Pancreas (tissue), 10 donors: ENCODE measurements at places on chromosomes 1 and 21. TPM values are rescaled to one million over a fixed set of nuclear protein-coding genes. Genes with fewer than 3 reads are reported as not detected.

Gene LAX1
- polyA plus RNA-seq = 0.08 TPM

Gene USH2A
- 0.26 TPM for polyA plus RNA-seq

Gene RUNX3
- 0.30 TPM for polyA plus RNA-seq

Gene WDR77
- polyA plus RNA-seq = 10.6 TPM

Gene SLAMF8
- polyA plus RNA-seq = 0.45 TPM

Gene OR14K1
- not detected for polyA plus RNA-seq

GRCh38 chr1:245495681-245496080 is 340.9 kb downstream of the KIF26B start:
- no peaks in the 10 kb centered on the region for H3K4me1 ChIP-seq
- no peak for DNase-seq
- no peaks in the 10 kb centered on the region for H3K27me3 ChIP-seq
- no peaks in the 10 kb centered on the region for H3K36me3 ChIP-seq

- H3K27me3 ChIP-seq = no peaks in the 10 kb centered on the region
- no peak overlapping the region for H3K27ac ChIP-seq
- H3K4me3 ChIP-seq = no peak overlapping the region
- DNase-seq = no peak
Observed at GRCh38 chr1:205142102-205142469, 20.3 kb upstream of the RBBP5 start.

DNA sequence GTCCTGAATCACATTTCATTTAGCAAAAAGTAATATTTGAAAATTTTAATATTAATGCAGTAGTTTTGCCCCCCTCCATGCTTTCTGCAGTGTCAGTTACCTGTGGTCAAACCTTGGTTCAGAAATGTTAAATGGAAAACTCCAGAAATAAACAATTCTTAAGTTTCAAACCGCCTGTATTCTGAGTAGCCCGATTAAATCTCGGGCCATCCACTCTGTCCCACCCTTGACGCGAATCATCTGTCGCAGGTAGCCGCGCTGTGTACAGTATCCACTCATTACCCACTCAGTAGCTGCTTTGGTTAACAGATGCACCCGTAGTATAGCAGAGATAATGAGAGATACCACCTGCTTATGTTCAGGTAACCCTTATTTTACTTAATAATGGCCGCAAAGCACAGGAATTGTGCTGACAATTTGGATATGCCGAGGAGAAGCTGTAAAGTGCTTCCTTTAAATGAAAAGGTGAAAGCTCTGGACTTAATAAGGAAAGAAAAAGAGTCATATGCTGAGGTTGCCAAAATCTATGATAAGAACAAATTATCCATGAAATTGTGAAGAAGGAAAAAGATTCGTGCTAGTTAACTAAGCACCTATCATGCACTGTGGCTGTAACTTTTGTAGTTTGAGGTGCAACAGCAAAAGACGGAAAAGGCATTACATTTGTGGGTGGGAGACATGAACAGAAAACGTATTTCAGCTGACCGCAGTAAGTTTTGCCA is 889 bp upstream of the SCYL3 start:
- no peaks in the 10 kb centered on the region for H3K27me3 ChIP-seq
- DNase-seq = no peak
- no peaks in the 10 kb centered on the region for H3K36me3 ChIP-seq
- H3K4me3 ChIP-seq = no peak overlapping the region
- peak overlapping the region; percentile 98 for H3K27ac ChIP-seq

DNA sequence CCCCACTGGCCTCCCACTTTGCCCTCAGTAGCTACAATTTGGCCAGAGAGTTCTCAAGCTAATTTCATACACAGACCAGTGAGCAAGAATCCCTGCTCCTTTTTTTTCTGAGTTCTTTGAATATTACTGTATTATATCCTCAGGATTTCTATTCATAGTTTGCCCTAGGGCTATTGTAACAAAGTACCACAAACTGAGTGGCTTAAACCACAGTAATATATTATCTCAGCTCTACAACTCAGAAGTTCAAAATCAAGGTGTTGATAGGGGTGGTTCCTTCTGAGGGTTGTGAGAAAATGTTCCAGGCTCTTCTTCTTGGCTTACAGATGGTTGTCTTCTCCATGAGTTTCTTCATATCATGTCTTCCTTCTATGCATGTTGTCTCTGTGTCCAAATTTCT is 289.4 kb upstream of the ESRRG start:
- no peaks in the 10 kb centered on the region for H3K27me3 ChIP-seq
- peaks cover 6% of the 10 kb centered on the region for H3K4me1 ChIP-seq
- H3K36me3 ChIP-seq = no peaks in the 10 kb centered on the region
- no peak for DNase-seq

DNA sequence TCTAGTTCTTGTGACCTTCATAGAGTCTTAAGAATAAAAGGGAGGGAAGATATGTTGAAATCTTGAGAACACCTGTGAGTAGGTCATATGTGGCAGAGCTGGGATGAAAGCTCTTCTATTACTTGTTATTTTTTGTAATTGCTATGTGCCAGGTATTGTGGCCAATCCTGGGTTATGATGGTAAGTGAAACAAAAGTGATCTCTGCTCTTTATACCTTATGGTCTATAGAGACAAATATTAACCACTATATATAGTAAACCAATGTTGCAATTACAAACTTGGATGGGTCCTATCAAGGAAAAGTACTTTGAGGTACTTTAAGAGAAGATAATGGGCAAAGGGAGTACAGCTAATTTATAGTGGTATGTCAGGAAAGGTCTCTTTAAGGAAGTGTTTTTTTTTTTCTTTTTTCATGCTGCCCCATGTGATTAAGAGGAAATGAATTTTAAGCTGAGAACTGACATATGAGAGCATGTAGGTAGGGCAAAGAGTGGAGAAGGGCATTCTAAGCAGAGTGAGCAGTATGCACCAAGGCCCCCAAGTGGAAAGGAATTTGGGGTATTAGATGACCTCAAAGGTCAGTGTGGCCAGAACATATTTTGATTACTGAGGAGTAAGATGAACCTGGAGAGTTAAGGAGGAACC is 43.3 kb downstream of the POU2F1 start:
- H3K4me1 ChIP-seq = peaks cover 8% of the 10 kb centered on the region
- no peak overlapping the region for H3K4me3 ChIP-seq
- H3K36me3 ChIP-seq = no peaks in the 10 kb centered on the region
- DNase-seq = no peak
- no peaks in the 10 kb centered on the region for H3K27me3 ChIP-seq

DNA sequence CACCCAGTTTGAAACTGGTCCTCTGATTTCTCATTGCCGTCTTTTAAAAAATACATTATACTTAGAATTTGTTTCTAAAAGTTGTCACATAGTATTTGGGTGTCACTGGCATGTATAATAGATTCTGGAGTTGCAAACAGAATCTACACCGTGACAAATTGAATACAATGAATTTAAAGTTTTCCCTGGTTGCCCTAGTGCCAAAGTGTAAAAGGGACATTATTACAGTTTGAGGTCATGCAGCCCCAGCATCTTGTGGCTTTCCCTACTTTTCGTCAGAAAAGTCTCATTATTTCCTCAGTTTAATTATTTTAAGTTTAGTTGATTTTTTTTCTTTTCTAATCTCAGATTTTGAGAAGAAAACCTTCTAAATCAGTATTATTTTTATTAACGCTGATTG is 155.9 kb downstream of the DISP1 start:
- no peaks in the 10 kb centered on the region for H3K4me1 ChIP-seq
- no peaks in the 10 kb centered on the region for H3K27me3 ChIP-seq
- DNase-seq = no peak
- no peaks in the 10 kb centered on the region for H3K36me3 ChIP-seq
- H3K27ac ChIP-seq = no peak overlapping the region
- H3K4me3 ChIP-seq = no peak overlapping the region

- H3K4me3 ChIP-seq = no peak overlapping the region
- no peak overlapping the region for H3K27ac ChIP-seq
- no peak for DNase-seq
Observed at GRCh38 chr1:210978316-210978973, 155.5 kb downstream of the KCNH1 start.

DNA sequence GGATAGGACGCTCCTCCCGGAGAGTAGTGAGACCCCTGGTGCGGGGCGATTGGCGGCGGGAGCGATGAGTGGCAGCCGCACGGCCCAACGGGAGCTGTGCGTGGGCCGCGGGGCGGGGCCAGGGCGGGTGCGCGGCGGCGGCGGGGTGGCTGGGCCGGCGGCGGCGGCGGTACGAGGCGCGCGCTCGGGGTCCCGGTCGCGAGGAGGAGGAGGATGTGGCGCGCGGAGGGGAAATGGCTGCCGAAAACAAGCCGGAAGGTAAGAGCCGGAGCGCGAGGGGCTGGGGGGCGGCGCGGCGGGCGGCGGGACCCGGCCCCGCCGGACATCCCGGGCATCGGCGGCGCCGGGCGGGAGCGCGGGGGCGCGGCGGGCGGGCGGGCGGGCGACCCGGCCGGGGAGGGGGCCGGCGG is at the start of gene CAMTA1:
TSS of gene CAMTA1 (plus strand) at position 137 of the 410 bp plus-strand sequence. CDS start at position 214, 77 bp downstream.
- peak within 1 kb of the TSS; percentile 77 for H3K4me3 ChIP-seq
- H3K27me3 ChIP-seq = no peaks in the 10 kb centered on the region
- H3K36me3 ChIP-seq = no peaks in the 10 kb centered on the region
- DNase-seq = no peak

DNA sequence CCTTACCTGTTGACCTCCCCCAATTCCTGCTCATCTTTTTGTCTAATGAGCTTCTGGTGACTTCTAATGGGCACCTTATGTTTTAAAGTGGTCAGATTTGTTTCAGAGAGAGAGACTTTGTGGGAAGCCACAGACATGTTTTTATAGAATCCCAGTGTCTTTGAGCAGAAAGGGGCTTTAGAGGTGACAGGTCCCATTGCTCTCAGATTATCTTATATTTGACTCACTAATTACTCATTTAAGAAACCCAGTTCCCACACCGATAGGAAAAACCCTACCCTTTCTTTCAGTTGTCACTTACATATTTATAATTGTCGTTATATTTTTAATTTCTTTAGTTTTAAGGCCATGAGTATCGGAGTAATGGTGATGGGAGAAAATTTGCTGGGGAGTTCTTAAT is 215.5 kb downstream of the CAMTA1 start:
- H3K4me3 ChIP-seq = no peak overlapping the region
- H3K36me3 ChIP-seq = no peaks in the 10 kb centered on the region
- no peak for DNase-seq
- no peak overlapping the region for H3K27ac ChIP-seq

DNA sequence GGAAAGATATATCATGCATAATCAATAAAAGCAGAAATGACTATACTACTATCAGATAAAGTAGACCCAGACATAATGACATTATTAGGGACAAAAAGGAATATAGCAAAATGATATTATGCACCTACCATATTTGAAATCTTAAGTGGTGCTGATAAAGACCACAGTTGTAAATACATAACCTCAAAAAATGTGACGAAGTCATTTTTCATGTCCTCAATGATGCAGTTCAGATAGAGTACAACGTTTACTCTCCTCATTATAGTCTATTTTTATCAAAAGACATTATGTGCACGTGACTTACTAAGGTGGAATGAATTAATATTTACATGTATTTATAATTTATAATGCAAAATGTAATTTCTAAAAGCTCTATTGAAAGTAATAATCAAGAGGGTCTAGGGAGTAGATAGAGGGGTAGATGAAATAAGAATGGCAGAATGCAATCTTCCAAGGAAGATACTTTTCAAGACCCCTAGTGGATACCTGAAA is 61.7 kb upstream of the TNFSF4 start:
- no peak overlapping the region for H3K4me3 ChIP-seq
- H3K36me3 ChIP-seq = no peaks in the 10 kb centered on the region
- H3K27me3 ChIP-seq = no peaks in the 10 kb centered on the region
- no peaks in the 10 kb centered on the region for H3K4me1 ChIP-seq
- no peak for DNase-seq

DNA sequence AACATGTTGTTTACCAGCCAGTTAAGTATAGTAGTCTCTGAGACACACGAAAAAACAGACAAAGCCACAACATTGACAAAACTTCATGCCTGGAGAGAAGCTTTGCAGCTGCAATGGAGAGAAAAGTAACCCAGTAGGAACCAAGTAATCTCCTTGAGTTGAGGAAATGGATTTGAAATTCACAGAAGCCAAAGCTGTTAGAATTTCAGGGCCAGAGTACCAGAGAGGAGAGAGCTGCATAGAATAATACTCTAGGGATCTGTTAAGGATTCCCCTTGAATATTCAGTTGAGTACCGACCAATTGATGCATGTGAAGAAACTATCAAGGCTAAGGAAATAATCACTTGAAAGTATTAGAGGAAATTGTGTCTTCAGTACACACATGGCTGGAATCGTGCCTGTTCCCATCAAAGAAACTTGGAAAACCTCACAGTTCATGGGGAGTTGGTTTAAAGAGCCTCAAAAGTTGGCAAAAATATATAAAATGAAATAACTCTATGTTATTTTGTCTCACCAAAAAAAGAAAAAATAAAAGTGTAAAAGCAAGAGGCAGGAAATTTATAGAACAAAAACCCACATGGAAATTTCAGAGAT is 324.0 kb upstream of the NEGR1 start:
- H3K27me3 ChIP-seq = no peaks in the 10 kb centered on the region
- no peaks in the 10 kb centered on the region for H3K36me3 ChIP-seq
- no peak overlapping the region for H3K4me3 ChIP-seq
- H3K4me1 ChIP-seq = no peaks in the 10 kb centered on the region
- no peak for DNase-seq
- H3K27ac ChIP-seq = no peak overlapping the region

DNA sequence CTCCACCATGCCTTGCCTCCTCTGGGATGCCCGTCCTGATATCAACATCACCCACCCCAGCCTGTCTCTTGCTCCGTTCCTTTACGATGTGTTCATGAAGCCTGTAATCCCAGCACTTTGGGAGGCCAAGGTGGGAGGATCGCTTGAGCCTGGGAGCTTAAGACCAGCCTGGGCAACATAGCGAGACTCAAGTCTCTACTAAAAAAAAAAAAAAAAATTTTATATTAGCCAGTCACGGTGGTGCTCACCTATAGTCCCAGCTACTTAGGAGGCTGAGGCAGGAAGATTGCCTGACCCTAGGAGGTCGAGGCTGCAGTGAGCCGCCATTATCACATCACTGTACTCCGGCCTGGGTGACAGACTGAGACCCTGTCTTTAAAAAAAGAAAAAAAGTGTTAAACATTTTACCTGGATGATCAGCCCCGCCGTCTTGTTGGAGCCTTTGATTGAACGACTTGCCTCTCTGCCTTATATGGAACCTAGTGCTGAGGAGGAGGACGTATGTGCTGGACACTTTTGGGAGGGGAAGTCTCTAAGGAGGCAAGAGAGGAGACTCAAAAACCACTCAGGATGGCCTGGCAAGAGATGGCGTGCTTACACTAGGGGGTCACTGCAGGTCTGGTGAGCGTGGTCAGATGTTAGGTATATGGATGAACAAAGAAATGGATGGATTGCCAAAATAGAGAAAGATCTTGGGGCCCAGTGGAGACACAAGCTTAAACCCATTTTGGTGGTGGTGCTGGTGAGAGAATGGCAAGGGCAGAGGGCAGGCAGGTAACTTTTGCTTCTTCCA is 80.5 kb upstream of the IFFO2 start:
- no peaks in the 10 kb centered on the region for H3K4me1 ChIP-seq
- no peak for DNase-seq
- no peaks in the 10 kb centered on the region for H3K27me3 ChIP-seq
- no peak overlapping the region for H3K4me3 ChIP-seq
- no peak overlapping the region for H3K27ac ChIP-seq

GRCh38 chr1:75165264-75165663 is 31.1 kb downstream of the LHX8 start:
- H3K27ac ChIP-seq = no peak overlapping the region
- H3K27me3 ChIP-seq = peaks cover 5% of the 10 kb centered on the region
- H3K4me1 ChIP-seq = no peaks in the 10 kb centered on the region
- no peak for DNase-seq
